ENCODE measurements at places on chromosomes 5 and 9.

DNA sequence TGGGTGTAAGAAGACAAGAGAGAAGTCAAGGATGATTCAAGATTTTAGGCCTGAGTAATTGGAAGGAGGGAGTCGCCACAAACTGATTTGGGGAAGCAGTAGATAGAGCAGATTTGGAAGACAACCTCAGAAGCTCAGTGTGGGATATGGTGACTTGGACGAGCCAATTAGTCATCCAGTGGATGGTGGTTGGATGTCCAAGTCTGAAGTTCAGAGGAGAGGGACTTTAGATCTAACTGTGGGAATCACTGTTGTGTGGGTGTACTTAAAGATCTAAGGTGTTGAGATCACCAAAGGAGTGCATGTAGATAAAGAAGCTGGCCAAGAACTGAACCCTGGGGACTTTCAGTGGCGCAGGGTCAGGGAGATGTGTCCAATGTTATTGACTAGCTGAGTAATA, 2.2 kb downstream of the IDNK start:
- no peak for DNase-seq

GRCh38 chr9:134644725-134645606, 3.4 kb downstream of the COL5A1 start:
- DNase-seq, result no peak

DNA sequence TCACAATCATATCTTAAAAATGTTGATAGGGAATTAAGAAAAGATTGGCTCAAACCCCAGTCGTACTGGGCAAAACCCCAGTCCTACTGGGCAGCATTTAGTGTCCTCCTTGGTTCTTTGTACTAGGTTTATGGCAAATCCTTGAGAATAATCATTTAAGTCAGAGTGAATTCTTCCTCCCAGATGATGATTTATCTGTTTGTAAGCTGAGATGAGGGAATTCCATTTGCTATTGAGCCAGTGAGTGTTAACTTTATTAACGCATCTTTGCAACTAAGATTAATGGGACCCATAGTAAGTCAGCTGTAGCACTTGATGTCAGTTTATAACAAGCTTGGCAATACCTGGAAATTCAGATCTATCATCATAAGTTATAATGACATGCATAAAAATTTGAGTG, 821.8 kb upstream of the DMAC1 start:
- DNase-seq, result no peak

GRCh38 chr9:125460883-125461635, 199.4 kb downstream of the GAPVD1 start:
- no peak for DNase-seq

- no peak for DNase-seq
Observed at GRCh38 chr5:92418341-92418740, 1035.2 kb upstream of the ARRDC3 start.

- no peak for DNase-seq
Observed at GRCh38 chr5:89028595-89029285, 145.8 kb upstream of the MEF2C start.

DNA sequence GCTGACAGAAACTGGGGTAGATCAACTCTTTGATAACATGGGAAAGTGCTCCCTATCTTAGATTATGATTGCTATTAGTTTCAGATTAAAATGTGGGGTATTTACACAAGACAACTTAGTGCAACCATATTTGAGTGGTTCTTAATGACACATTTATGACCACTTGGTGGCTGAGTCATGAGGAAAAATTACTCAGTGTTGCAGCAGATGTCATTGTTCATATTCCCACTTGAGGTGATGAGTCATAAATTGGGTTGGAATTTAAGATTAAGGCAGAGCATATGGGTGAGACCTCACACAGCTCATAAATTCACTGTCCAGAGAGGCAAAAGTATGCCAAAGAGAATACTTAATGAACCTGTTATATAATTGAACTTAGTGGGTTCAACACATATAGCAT, 408.3 kb downstream of the DMRT2 start:
- DNase-seq, result no peak

GRCh38 chr5:91383956-91384300, 811 bp upstream of the ARRDC3 start:
- DNase-seq, result peak; percentile 25

- no peak for DNase-seq
Observed at GRCh38 chr9:109590966-109591365, 92.9 kb upstream of the PTPN3 start.

- no peak for DNase-seq
Observed at GRCh38 chr9:504921-505740, 290.5 kb downstream of the DOCK8 start.

- DNase-seq, result no peak
Observed at GRCh38 chr5:142720641-142721271, 34.9 kb upstream of the FGF1 start.
